Effector memory CD8-positive, alpha-beta T cell (primary cell): ENCODE measurements at places on chromosomes 6 and 20.

- DNase-seq, result no peak
Observed at GRCh38 chr6:108113557-108114519, 39.3 kb upstream of the OSTM1 start.

GRCh38 chr6:154842833-154843232, 109.6 kb downstream of the SCAF8 start:
- no peak for DNase-seq

DNA sequence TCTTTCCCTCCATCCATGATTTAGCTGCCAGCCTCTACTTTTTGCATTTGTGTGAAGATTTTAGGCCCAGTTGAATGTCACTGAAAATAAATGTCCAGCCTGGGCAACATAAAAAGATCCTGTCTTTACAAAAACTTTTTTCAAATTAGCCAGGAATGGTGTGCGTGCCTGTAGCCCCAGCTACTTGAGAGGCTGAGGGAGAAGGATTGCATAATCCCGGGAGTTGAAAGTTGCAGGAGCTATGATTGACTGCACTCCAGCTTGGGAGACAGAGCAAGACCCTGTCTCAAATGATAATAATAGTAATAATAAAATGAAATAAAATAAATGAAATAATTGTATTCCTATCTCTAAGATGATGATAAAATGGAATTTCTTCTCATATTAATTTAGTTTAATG, 5.0 kb upstream of the GFOD1 start:
- DNase-seq, result no peak

GRCh38 chr20:2006452-2007361, 12.8 kb upstream of the PDYN start:
- peak; percentile 16 for DNase-seq

GRCh38 chr20:53346335-53346648, 247.3 kb downstream of the ZNF217 start:
- DNase-seq, result no peak

- DNase-seq, result no peak
Observed at GRCh38 chr20:17395729-17396128, 135.4 kb downstream of the BFSP1 start.

GRCh38 chr6:116429111-116429510, 32.1 kb upstream of the CALHM6 start:
- DNase-seq, result no peak

DNA sequence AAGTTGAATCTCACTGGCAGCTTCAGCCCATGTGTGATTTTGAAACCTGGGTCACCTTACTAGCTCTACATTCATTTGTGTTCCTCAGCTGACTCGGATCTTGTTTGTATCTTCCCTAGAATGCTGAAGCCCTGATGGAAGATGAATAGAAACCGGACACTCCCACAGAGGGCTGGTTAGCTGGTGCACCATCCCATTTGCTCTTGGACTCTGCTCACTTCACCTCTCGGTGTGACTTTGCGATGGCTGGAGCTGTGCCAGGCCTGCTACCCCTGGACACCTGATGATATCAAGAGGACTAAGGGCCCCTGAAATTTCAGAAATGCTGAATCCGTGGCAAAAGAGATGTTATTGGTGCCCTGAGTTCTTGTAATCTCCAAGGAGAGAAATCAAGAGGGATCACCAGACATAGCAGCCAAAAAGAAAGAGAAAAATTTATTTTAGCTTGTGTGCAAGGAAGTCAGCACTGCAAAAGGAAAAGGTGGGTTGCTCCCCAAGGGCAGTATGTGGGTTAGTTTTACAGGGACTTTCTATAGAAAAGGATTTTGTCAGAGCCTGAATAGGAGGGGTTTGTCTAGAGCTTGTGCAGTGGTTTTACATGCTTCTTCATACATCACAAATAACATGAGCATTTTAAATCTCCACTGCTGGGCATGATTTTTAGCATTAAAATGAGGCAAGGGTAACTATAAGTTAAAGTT, 426.3 kb upstream of the NOX3 start:
- no peak for DNase-seq

- DNase-seq, result no peak
Observed at GRCh38 chr6:108904741-108905140, 56.5 kb downstream of the ARMC2 start.

- DNase-seq, result no peak
Observed at GRCh38 chr20:3733119-3733995, 872 bp downstream of the HSPA12B start.

DNA sequence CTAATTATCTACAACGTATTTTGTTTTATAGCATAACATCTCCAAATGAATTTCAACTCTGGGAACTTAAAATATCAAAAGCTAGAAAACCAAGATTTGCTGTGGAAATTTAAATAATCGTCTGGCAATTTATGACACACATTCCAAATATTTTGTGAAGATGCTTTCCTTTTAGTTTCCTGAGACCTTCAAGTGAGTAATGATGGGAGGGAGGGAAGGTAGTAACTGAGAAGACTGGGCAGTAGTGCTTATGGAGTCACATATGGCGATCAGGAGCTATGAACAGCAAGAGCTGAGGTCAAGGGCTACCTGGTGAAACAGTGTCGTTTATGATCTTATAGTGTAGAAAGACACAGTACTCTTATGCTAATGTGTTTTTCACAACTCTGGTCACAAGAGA, 178.2 kb upstream of the THEMIS start:
- no peak for DNase-seq

- DNase-seq, result no peak
Observed at GRCh38 chr6:125806813-125807212, 16.1 kb downstream of the NCOA7 start.

- no peak for DNase-seq
Observed at GRCh38 chr6:123016431-123017103, 20.5 kb downstream of the CLVS2 start.

GRCh38 chr6:41175084-41175483, 12.2 kb upstream of the TREM2 start:
- DNase-seq, result no peak

GRCh38 chr20:45647441-45648050, 16.5 kb upstream of the WFDC9 start:
- no peak for DNase-seq

GRCh38 chr6:139754898-139755775, 380.7 kb upstream of the CITED2 start:
- no peak for DNase-seq

DNA sequence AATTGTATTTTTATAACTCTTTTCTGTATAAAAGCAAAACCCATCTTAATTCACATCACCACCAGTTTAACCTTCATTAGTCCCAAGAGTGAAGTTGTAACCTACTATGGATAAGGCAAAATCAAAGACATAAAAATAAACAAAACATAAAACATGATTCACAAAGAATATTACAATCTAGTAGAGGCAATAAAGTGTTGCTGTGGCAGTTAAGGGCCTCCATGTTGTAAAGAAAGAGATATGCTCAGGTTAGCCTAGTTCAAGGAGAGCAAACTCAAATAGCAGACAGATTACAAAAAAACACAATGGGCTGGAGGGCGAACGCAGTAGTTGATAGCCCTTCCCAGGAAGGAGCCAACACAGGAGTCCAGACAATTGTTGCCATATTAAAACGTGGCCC, 13.4 kb downstream of the LGSN start:
- no peak for DNase-seq

- no peak for DNase-seq
Observed at GRCh38 chr20:17849901-17850683, 118.5 kb downstream of the SNX5 start.

GRCh38 chr6:20892365-20892764, 358.1 kb downstream of the CDKAL1 start:
- no peak for DNase-seq

GRCh38 chr6:142297996-142298753, 3.6 kb upstream of the ADGRG6 start:
- DNase-seq, result no peak

GRCh38 chr6:140095532-140095931, 721.1 kb upstream of the CITED2 start:
- DNase-seq, result no peak

GRCh38 chr20:16517946-16518783, 55.1 kb downstream of the KIF16B start:
- DNase-seq, result no peak

- no peak for DNase-seq
Observed at GRCh38 chr6:7891078-7891872, 19.3 kb downstream of the TXNDC5 start.

GRCh38 chr6:161557333-161558107, 283.7 kb upstream of the AGPAT4 start:
- DNase-seq, result no peak

GRCh38 chr6:128417698-128418097, 102.7 kb downstream of the PTPRK start:
- no peak for DNase-seq

GRCh38 chr20:62466072-62466760, 9.6 kb downstream of the GATA5 start:
- DNase-seq, result no peak

DNA sequence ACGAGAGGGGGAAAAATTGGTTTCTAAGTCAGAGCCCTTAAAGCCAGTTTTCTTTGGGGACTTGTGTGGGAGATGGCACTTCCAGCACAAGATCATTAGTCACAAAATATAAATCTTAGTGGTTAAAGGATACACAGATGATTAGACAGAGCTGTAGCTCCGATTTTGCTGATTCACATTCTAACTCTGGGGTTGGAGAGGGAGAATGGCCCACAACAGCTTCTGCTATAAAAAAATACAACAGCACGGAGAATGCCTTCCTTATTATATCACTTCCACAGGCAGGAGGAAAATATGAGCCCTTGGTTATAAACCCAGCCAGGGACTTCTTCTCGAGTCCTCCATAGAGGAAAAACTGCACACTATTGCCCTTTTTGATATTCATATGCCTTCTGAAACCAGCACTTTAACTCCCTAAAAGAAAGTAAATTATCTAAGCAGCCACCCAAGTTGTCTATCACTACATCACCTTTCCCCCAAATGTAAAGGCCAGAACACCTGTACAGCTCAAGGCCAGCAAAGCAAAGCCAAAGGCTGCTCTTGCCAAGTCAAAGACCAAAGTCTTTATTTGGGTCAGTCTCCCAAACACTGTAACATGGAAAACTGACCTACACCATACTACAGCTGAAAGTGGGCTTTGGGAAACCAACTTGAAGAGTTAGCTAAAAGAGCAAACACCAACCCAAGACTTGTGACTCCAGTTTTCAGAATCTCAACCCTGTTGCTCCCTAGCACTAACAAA, 10.4 kb downstream of the MRPL14 start:
- no peak for DNase-seq

GRCh38 chr6:108955329-108955949, 107.2 kb downstream of the ARMC2 start:
- DNase-seq, result no peak

GRCh38 chr6:27394073-27394472, 5.5 kb downstream of the ZNF391 start:
- DNase-seq, result no peak

DNA sequence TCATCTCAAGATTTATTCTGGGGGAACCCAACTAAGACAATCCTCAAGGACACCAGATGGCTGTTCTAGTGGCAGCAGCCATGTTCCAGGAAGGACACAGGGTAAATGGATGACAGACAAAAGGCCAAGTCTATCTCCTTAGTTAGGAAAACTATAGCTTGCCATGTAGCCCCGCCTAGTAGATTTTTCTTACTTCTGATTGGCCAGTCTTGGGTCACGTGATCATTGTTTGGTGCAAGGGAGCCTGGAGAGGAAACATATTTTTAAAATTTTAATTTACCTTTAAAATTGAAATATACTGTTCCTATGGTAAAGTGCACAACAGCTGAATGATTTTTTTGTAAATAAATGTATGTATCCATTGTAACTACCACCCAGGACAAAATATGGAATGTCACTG, 4.4 kb upstream of the KCNS1 start:
- no peak for DNase-seq

DNA sequence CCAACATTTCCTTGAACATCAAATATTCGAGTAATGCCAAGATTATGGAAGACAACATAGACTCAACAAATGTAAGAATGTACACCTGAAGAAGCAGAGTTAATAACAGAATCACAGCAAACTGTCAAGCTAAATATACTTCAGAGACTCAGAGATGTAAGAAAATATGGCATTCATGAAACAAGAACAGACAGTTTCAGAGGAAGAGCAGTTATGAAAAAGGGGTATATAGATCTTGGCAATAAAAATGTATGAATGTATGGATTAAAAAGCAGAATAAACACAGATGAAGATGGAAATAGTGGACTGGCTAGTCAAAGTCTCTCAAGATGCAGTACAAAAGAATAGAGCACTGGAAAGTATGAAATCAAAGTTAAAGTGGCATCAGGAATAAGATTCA, 18.4 kb downstream of the RRAGD start:
- no peak for DNase-seq

DNA sequence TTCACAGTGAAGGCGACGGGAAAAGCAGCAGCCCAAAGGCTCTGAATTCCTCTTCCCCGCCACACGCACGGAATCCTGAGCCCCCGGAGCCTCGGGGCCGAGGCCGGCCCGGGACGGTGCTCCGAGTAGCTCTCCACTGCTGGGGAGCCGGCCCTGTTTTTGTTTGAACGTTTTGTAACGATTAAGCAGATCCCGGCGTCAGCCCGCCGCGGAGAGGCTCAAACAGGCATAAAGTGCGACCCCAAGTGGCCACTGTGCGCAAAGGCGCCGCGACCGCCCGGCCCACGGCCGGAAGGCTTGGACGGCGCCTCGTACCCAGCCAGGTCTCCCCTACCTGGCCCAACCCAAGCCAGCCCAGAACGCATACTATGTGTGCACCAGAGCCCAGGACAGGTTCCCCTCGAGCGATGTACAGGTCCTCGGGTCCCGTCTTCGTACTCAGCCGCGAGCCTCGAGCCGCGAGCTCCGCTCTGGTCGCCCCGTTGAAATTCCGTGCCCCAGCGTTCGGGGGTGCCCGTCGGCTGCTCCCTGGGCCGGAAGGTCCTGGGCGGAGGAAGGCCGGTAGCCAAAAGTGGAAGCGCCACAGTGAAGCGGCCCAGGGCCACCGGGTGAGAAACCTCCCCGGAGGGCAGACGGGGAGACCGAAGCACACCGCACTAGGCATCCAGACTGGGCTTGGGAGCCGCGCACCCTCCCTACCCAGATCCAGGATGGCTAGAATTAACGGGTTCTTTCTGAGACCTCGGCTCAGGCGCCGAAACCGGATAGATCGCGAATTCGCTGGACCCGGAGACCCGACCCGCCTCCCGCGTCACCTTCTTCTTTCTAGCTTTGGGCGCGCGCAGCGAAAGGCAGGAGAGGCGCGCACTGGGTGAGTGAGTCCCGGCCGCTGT, 1.2 kb upstream of the MAFB start:
- DNase-seq, result peak; percentile 53

- DNase-seq, result peak; percentile 48
Observed at GRCh38 chr6:166989427-166990032, 9.7 kb upstream of the CEP43 start.

GRCh38 chr6:111709615-111710398, 104.1 kb upstream of the TRAF3IP2 start:
- DNase-seq, result peak; percentile 54

DNA sequence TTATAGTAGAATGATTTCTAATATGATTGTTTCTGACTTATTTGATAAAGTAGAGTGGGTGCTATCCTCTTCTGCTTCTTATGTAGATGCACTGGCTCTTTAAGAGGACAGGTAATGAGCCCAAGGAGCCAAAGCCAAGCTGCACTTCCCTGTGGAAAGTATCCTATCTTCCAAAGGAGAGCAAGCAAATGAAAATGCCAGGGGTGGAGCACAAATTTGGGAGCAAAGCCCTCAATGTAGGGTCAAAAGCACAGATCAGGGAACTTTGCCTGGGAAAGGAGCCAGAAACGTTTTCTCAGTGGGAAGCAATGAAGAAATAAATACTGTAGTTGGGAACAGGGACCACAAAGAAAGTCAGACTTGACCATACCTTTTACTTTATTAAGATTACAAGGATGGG, 242.9 kb downstream of the SYNE1 start:
- DNase-seq, result no peak
